ENCODE measurements at places on chromosomes 12 and 14.

DNA sequence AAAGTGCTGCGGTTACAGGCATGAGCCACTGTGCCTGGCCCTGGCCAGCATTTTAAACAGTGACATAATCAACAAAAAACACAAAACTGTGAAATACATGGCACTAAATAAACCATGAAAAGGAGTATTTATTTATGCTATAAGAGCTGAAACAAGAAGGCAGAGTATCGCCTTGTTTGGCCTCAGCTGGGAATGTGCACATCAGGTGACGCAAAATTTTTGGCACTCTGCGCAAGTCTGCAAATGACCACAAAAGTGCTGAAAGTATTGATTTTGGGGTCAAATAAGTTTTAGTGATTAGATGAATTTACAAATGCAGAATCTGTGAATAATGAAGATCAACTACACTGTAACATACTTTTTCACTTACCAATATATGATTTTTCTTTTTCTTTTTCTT, 36.6 kb upstream of the NFKBIA start:
- DNase-seq = no peak

DNA sequence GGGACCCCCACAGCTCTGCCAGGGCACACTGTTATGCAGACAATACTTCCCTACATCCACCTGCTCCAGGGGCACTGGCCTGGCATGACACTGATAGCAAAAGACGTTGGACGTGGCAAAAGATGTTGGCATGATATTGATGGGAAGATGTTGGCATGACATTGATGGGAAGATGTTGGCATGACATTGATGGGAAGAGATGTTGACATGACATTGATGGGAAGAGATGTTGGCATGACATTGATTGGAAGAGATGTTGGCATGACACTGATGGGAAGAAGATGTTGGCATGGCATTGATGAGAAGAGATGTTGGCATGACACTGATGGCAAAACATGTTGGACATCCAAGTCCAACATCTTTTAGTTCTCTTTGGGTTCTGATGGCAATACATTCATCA, 11.4 kb upstream of the DEGS2 start:
- DNase-seq = no peak

DNA sequence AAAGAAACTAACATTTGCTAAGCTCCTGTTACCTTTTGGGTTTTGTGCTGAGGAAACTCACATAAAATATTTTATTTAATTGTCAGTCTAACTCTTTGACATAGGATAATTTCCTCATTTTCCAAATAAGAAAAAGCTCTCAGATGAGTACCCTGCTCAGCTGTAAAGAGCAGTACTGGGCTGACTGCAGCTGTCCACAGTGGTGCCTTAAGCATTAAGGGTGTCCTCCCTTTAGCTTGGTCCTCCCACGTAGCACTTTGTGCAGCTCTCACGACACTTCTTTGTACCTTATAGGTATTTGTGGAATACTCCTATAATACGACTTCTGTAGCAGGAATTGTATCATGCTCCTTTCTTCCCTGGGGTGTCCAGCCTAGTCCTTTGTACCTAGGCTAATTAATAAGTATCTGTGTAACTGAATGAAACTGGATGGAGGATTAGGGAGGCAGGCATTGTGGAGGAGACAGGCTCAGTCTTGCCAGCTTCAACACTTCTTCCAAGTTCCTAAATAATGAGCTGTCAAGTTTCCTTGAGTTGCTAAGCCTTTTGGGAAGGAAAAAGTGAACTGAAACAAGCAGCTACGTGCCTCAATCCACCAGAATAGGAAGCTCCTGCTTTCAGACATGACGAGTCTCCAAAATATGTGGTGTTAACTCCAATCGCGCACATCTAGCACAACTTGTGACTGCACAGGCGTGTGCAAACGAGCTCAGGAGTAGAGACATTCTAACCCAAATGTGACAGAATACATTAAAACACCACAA, 123.0 kb downstream of the SLC38A4 start:
- no peak for DNase-seq

GRCh38 chr12:131124487-131125280, 171.0 kb downstream of the ADGRD1 start:
- DNase-seq = no peak

Data from right hindlimb (tissue), 1 donor.